ENCODE measurements at places on chromosomes 13 and 19.
A peak's percentile ranks its signal among the peaks of the same experiment; 100 is the strongest.

DNA sequence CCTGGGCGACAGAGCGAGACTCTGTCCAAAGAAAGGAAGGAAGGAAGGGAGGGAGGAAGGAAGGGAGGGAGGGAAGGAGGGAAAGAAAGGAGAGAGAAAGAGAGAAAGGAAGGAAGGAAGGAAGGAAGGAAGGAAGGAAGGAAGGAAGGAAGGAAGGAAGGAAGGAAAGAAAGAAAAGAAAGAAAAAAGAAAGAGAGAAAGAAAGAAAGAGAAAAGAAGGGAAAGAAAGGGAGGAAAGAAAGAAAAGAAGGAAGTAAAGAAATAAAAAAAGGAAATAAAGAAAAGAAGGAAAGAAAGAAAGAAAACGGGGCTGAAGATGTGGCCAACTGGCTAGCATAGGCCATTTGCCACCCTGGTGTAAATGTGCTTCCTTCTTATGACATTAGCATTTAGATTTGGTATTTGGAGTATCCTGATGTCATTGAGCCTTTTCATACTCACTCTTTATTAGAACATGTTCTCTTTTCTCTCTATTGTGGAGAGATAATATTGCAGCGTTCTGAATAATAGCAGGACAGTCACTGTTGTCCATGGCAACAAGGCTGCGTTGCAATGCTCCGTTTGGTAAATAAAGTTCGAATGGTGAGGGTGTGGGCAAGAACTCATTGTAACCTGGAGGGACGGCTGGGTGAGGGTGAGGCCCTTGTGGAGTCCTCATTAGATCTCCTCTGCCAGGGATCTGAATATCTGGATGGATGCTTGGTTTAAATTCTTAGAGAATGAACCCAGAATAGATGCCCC is 173.9 kb upstream of the UBL3 start:
- no peak for DNase-seq

DNA sequence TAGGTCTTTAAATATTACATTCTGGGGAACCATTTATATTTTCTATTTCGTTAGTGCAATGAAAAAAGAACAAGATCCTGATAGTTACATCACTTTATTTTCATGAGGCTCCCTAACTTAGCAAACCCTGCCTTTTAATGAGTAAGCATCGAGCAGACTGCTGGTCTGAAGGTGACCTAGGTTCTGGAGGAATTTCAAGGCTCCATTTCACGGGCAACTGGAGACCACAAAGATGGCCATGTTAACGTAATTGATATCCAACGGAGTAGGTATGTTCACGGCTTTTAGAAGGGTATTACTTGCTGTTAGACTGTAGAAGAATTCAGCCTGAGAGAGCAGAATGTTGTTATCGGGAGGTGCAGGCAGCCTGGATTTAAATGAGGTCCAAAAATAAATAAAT is 1597.6 kb downstream of the EFNB2 start:
- no peak for DNase-seq

- DNase-seq, result no peak
Observed at GRCh38 chr13:101383595-101383994, 32.7 kb downstream of the NALCN start.

DNA sequence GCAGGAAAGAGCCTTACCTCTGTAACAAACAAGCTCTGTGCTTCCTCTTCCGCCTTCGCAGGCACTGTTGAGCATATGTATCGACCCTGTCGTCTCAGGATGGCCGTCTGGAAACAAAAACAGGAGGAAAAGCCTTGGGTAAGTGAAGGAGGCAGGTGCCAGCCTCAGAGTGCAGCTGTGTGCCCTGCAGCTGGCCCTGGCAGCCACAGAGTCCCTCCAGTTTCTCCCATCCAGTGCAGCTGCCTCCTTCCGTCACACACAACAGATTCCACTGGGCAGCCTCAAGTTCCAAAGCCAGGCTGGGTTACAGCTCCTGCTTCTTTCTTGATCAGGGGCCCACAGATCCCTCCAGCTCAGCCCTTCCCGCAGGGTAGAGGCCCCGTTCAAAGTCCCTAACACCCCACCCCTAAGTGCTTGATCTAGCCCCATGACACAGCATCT is 47.7 kb downstream of the DOCK9 start:
- no peak for DNase-seq

DNA sequence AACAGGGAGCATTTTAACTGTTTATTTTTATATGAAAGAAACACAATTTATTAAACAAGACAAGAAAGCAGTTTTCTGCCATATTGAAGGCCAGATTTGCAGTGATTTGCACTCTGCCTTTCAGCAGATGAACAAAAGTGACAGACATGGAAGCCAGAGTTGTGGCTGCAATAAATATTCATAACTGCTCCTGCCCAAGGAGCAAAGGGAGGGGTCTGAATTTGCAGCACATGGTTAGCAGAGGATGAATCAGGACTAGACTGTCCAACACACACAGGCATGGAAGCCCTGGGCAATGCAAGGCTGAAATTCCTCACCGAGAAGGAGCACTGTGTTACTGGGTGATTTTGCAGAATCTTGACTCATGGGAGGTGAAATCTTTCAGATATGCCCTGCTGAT is 418.2 kb downstream of the DCT start:
- DNase-seq, result peak; percentile 26

GRCh38 chr13:73216381-73216831 is 157.6 kb downstream of the KLF5 start:
- peak; percentile 94 for DNase-seq

DNA sequence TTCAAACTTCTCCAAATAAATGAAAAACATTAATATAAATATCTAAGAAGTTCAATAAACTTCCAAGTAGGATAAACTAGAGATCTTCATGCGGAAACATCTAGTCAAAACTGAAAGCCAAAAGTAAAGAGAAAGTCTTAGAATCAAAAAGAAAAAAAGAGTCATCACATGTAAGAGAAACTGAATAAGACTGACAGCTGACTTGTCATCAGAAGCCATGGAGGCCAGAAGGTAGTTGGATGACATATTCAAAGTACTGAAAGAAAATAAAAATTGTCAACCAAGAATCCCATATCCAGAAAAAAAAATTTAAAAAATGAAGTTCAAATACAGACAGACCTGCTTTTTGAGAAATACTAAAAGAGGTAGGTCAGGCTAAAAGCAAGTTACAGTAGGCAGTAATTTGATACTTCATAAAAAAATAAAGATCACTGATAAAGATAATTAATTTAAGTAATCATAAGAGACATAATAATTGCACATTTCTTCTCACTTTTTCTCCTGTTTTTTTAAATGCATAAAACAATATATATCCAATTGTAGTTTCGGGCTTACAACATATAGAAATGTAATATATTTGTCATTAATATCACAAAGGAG is 327.6 kb upstream of the PCDH9 start:
- no peak for DNase-seq

DNA sequence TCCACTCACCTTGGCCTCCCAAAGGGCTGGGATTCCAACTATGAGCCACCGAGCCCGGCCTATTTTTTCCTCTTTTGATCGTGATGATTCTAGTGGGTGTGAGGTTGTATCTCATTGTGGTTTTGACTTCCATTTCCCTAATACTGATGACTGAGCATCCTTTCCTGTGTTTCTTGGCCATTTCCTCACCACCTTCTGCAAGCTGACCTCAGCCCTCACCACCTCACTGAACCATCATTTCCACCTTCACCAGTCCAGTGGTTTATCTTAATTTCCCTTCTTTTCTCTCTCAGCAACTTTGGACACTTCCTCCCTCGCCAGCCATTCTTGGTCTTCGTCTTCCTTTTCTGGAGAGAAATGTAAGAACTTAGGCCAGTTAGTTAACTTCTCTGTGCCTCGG is 13.0 kb upstream of the BICRA start:
- no peak for DNase-seq

DNA sequence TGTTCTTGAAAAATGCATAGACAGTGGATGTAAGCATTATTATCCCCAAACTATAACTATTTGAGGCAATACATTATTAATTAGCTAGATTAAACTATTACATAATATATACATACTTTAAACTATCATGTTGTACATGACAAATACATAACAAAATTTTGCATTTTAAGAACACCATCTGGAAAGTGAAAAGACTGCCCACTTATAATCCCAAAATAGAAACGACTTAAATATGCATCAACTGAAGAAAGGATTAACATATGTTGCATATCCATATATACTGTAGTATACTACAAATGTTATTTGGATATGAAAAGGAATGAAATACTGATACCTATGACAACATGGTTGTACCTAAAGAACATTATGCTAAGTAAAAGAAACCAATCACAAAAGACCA is 700.8 kb upstream of the SPRY2 start:
- DNase-seq, result no peak

- DNase-seq, result peak; percentile 67
Observed at GRCh38 chr19:18660051-18660910, 23.2 kb upstream of the CRTC1 start.

DNA sequence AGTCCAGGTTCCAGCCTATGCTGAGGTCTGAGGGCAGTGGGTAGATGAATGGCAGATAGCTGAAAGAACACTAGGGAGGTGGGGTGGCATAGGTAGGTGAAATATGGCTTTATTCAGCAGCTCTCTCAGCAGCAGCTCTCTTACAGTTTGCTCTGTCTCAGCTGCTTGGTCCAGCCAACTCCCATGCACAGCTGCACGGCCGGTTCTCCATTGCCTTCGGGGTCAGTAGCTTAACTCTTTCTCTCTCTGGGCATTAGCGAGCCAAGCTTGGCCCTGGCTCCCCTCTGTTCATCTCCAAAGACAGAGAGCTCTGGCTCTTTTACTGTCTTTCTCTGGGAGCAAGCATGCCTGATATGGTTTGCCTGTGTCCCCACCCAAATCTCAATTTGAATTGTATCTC is 151.9 kb downstream of the MYO16 start:
- DNase-seq, result no peak

GRCh38 chr13:86839221-86839620 is 832.0 kb upstream of the SLITRK5 start:
- no peak for DNase-seq

DNA sequence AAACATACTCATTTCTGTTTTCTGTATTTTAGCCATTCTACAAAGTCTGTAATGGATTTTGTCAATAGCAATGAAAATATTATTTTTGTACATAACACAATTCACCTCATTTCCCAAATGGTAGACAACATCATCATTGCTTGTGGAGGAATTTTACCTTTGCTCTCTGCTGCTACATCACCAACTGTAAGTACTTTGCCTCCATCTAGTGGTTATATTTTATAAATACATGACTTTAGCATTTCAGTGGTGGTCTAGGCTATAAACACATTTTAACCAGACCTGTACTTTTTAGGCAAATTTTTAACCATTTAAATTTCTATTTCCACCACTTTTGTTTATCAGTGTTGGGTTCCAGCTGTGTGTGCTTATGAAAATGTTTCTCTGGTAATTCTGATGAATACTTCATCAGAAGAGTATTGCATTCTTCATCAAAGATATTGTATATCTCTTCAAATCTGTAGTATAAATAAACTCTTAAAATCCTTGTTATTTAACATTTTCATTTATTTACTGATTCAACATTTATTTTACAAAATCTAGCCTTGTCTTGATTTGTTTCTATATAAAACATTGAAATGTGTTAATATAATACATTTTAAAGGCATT is 222.4 kb downstream of the NBEA start:
- peak; percentile 17 for DNase-seq

- DNase-seq, result no peak
Observed at GRCh38 chr19:1066748-1067340, at the start of gene ARHGAP45. Gene ARHGAP45 (plus strand): TSS chr19:1067167. CDS start chr19:1067406, 239 bp downstream.

GRCh38 chr13:113888701-113889330 is 24.9 kb upstream of the GAS6 start:
- no peak for DNase-seq

DNA sequence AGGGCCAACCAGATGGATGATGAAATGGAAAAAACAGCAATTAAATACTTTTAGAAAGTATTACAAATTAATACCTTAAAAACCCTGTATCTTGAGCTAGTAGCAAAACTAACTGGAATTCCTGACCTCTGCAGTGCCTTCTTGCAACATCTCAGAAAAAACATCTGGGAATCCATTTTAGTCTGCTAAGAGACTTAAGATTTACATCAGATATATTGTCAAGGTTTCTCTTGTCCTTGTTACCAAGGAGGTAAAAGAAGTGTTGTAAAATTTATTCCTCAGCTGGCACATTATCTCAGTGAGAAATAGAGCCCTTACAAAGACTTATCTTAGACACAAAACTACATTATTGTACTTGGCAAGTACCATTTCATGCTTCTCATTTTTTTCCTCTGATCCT is 18.5 kb downstream of the KCNRG start:
- peak; percentile 55 for DNase-seq

- DNase-seq, result no peak
Observed at GRCh38 chr13:69903081-69903480, 204.5 kb upstream of the ATXN8OS start.

- no peak for DNase-seq
Observed at GRCh38 chr19:12752056-12752781, 628 bp downstream of the BEST2 start.

DNA sequence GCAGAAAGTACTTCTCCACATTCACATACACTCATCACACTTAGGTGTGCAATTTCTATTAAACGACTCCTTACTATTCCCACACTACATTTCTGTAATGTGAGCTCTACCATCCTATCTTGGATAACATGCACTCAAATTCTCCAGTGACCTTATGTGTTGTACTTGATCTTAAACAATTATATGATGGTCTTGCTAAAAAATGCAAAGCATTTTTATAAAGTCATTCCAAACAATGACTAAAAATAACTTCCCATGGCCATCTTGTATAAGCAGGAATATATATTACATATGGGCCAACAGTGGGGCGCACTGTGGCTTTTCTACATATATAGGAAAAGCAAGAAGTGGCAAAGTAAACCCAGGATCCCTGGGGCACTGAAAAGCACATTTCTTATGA is 155.5 kb downstream of the FLT1 start:
- peak; percentile 39 for DNase-seq

- DNase-seq, result peak; percentile 71
Observed at GRCh38 chr13:44218501-44219240, 155.0 kb upstream of the SERP2 start.

DNA sequence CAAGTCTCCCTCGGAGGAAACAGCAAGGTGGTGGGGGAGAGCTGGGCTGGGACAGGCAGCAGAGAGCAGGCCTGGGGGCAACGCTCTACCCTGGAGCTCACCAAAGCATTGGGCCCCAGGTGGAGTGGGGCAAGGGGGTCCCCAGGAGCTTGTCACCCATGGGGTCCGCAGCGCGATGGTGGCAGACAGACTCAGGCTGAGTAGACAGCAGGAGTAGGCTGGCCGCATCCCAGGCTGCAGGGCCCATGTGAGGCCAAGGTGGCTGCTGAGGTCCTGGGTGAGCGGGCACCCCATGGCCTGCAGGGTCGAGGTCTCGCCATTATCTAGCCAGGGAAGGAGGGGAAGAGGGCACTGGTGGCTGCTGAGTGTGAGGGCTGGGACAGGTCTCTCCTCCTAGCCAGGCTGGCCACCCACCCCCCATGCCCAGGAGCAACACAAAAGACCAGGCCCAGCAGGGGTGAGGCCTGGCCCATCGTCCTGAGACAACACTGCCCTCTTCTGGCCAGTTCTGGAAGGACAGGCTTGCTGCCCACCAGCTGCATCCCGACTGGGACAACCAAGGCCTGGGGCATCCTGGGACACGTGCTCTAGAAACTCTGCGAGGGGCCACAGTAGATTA is 33.1 kb downstream of the CEBPG start:
- peak; percentile 33 for DNase-seq
